ENCODE measurements at places on chromosomes 16 and 17.

GRCh38 chr17:48148029-48148770, 40.6 kb downstream of the SNX11 start:
- no peak for DNase-seq

GRCh38 chr17:40041196-40041595, 13.0 kb downstream of the MED24 start:
- DNase-seq = no peak

GRCh38 chr17:39639566-39640458, 2.9 kb downstream of the STARD3 start:
- DNase-seq = no peak

DNA sequence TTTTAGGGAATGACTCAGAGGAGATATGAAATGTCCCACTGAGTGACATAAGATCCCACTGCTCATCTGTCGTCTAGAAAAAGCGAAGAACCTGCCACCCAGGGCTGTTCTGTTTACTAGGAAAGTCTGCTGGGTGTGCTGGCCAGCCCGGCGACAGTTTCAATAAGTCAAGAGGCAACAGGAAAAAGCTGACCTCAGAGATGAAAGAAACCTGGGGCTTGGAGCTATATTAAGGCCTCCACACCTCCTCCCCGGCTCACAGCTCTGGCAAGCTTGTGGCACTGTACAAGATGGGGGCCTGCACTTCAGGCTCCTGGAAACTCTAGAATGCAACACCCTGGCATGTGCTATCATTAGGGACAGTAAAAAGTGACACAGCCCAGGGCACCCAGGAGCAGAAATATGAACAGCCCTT, 10.6 kb downstream of the ZFHX3 start:
- DNase-seq = no peak

DNA sequence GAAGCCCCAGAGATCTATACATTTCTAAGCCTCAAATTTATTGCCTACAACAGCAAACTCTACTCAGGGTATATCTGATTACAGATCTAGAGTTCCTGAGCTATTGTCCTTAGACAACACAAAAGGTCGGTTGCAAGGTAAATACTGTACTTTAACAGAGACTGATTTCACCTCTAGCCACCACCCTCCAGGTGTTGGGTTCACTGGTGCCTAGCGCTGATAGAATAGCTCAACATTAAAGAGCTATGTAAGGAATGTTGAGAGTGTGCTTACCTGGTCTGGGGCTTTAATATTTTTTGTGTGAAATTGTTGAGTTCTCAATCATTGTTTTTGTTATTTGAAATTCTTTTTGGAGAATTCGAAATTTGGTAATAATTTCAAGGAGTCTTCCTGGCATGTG, 277.0 kb upstream of the PSMD7 start:
- DNase-seq = no peak

DNA sequence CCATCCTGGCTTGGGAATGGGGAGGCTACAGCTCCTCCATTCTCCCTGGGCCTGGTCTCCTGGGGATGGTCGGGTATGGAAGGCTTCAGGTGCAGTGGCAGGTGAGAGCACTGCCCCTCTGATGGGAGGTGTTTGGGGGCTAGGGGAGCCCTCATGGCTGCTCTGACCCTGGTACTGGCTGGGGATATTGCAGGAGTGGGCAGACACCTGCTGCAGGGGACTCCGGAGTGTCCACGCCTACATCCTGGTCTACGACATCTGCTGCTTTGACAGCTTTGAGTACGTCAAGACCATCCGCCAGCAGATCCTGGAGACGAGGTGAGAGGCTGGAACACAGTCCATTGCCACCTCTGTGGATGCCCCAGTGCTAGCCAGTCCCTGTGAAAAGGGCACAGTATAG, 8.8 kb downstream of the RASL10B start:
- no peak for DNase-seq

DNA sequence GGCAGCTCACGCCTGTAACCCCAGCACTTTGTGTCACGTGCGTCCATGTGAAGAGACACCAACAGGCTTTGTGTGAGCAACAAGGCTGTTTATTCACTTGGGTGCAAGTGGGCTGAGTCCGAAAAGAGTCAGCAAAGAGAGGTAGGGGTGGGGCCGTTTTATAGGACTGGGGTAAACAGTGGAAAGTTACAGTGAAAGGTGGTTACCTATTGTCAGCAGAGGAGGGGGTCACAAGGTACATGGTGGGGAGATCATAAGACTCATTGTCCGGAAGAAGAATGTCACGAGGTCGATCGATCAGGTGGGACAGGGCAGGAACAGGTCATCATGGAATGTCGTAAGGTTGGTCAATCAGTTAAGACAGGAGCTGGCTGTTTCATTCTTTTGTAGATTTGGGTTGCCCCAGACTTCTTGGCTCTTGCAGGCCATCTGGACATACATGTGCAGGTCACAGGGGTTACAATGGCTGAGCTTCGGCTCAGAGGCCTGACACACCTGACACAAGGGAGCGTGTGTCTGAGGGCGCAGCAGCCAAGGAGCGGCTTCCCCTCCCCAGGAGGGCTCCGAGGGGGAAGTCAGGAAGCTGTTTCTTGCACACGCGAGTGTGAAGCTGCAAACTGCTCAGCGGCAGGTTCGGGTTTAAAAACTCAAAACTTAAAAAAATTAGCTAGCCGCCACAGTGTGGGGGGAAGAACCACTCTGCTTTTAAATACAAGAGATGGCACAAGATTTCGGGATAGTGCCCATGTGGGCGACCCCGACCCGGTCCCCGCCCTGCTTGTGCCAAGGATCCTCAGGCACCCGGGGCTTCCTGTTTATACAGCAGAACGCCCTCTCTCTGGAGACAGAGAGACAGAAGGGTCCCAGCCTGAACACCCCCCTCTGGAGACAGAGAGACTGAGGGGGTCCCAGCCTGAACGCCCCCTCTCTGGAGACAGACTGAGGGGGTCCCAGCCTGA, 12.4 kb upstream of the TEX19 start:
- DNase-seq = no peak

DNA sequence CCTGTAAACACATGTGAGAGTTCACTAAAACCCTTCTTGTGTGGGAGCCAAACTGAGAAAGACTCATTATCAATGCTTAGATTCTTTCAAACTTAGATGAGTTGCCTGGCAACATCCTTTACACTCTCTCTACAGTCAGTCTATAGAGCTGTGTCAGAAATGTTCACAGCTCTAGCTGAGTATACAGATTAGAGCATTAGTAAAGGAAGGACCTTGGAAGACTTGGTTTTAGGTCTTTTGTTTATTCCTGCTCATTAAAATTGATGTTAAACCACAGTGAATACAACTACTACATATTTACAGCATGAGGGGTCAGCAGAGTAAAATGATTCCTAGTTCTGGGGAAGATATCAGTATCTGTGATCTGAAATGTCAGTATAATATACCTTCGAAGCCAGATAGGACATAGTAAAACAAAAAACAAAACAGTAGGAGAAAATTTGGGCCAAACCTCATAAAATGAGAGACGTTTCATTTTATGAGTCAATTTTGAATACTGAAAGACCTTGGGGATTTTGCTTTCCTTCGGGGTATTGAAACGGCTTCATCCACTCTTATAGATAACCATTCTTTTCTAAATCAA, 186.0 kb downstream of the TANC2 start:
- no peak for DNase-seq

- DNase-seq = no peak
These were observed 65.9 kb downstream of the SPACA3 start for GRCh38 chr17:33057564-33057963.

DNA sequence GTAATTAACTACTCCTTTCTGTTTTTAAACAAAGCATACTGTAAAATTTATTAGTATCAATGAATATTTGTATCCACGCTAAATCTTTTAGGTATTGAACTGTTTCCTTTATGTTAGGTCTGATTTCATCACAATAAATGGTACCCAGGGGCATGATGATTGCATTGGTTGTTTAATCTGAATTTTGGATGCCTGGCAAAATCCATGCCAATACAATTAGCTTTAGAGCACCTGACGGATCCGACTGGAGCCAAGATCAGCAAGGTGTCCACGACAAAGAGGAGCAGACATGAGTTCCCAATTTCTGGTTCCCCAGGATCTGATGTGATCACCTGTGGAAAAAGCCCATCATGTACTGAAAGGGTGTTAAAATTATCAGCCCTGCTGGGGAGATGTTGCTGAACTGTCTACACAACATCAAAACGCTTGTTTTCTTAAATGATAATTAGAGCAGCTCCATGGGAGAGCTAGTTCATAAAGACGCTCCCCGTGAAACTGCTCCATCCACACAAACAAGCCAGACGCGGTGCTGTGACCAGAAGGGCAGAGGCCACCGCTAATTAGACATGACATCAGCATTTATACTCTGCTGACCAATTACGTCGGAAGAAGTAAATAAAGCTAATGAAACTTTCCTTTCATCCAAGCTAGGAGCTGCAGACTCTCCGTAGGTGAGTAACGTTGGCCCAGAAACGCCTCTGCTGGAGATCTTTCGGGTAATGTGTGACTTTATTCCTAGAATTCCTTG, 151.7 kb downstream of the CPPED1 start:
- no peak for DNase-seq

GRCh38 chr16:80570106-80570478, 29.3 kb downstream of the DYNLRB2 start:
- no peak for DNase-seq

DNA sequence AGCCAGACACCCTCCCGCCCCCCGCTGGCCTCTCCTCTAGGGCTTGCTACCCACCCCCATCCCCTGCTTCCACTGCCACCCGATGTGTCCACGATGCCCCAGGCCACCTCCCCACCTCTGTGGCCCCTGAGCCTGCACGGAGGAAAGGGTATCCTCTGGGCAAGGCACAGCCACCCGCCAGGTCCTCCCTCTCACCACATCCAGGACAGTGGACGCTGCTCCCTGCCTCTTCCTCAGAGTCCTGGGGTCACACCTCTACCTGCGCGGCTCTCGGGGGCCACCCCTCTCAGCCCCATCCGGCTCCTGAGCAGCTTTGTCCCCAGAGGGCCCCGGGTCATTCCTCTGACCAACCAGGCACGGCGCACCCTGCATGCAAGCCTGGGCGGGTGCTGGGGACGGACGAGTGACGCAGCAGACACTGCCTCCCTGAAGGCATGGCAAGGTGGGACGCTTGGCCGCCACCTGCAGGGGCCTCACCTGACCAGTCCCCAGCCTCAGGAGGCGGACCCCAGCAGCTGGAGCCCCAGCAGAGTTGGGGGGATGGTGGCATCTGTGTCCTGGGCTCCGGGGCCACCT, 24.8 kb downstream of the FLYWCH1 start:
- DNase-seq = no peak

DNA sequence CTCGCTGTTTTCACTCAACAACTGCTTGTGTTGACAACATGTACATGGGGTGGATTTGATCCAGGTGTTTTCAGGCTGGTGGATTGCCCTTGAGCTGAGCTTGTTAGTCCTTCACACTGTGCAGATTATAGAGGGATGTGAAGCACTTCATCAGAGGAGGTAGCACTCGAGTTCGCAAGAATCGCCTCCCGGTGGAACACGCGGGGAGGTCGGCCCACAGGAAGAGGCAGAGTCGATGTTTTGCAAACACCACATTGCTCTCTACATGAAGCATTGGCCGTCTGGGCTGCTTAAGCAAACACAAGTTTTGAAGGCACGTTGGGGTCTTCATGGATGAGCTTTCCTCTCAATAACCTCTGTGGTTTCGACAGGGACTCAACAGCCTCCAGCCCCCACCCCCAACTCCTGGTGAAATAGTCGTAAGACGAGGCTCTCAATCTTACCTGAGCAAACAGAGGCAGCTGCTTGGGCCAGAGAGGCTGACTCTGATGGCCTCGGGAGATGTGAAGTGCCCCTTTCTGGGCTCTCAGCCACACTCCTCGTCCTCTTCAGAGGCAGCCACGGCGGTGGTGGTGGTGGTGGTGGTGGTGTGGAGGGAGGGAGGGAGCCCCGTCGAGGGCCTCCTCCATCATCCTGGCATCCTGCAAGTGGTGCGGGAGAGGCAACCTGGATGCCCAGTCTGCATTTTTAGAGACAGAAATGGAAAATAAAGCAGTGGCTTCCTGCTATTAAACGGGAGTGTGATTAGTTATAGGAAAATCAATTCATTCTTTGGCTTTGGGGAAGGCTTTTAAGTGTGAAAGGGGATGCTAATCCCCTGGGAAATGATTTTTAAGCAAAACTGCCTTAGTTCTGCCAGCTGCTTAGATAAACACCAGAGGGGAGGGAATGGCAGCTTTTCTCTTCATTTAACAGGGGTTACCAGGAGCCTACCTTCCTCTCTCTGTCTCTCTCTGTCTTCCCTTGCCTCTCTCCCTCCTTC, 552.5 kb upstream of the EEF2KMT start:
- DNase-seq = no peak

GRCh38 chr17:66299711-66300110, 2.7 kb upstream of the PRKCA start:
- DNase-seq = no peak

GRCh38 chr17:52740006-52740405, 581.5 kb upstream of the CA10 start:
- DNase-seq = no peak

GRCh38 chr17:15265131-15265530, at the start of gene PMP22:
Gene PMP22 (minus strand): TSS chr17:15265326. CDS start chr17:15260727, 4,599 bp downstream.
- no peak for DNase-seq

All from activated T-helper 1 cell treated with anti-CD3 and anti-CD28 coated beads, Interleukin-2, amount 50 U/mL, for 16 hours (primary cell).